ENCODE measurements at places on chromosomes 3 and 15.

GRCh38 chr3:193837347-193837827, 244.4 kb downstream of the OPA1 start:
- no peak for DNase-seq

DNA sequence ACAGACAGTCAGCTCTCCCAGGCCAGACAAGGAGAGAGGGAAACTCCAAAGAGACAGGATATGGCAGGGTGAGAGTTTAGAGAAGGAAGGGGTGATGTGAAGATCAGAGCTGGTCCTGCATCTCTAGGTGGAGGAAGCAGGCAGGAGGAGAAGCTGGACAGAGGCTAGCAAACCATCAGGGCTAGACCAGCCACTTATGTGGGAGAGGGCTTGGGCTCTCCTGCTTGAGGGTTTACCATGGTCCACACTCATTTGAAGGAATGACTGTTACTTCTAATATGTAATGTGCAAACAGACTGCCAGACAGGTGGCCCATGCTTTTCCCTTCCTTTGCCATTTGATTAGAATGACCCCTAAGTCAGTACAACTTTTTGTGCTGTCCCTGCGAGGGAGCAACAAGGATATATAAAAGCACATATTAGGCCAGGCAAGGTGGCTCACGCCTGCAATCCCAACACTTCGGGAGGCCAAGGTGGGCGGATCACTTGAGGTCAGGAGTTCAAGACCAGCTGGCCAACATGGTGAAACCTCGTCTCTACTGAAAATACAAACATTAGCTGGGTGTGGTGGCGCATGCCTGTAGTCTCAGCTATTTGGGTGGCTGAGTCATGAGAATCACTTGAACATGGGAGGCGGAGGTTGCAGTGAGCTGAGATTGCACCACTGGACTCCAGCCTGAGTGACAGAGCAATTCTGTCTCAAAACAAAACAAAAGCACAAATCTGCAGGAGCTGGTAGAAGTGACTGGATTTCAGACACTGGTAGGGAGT, 41.0 kb upstream of the MANF start:
- no peak for DNase-seq

DNA sequence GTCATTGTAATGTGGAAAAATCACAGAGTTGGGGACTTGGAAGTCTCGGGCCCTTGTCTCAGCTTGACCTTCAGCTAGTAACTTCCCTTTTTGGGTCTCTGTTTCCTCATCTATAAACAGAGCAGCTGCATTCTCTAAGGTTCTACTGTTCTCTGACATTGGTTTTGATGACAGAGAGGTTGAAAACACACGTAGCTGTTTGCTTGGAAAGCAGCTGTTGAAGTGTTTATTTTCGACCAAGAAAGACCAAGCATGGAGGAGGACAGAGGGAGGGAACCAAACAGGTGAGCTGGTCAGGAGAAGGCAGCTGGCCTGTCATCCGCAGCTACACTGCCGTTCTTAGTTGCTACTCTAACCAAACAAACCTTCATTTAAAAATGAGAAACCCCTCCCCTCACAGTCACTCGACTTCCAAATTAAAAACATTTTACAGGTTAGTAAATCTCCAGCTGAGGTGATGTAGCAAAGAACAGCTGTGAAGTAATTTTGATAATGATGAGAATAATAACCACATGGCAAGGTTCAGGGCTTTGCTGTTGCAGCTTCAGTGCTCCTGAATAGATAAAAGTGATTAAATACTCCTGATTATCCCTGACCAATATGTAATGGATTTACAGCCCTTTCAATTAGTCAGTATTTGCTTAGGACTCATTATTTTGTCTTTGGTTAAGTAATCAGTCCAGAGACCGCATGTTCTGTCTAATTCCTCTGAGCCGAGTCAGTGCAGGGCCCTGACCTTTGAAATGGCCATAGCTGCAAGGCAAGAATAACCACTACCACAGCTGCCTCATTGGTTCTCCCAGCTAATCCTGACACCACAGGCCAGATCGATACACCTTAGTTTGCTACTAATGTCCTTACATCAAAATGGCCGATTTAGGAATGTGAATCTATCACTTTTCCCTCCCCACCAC, 65.3 kb downstream of the MEIS2 start:
- DNase-seq, result no peak

GRCh38 chr3:63753567-63753966, 65.5 kb upstream of the C3orf49 start:
- DNase-seq, result no peak

DNA sequence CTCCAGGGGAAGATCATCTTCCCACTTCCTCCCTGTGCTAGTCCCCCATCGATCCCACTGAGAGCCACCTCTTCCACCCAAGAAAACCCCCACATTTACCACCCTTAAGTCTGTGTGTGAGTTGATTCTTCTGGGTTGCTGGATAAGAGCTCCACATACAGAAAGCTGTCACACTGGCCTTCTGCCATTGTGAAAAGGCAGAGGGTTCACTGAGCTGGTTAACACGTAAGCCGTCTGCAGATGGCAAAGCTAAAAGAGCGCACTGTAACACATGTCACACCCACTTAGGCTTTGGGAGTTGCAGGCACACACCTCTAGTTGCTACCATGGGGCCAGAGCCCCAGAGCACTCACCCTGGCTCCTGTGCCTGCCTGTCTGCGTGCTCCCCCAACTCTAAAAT, 309.8 kb upstream of the LRRC3B start:
- DNase-seq, result no peak

- DNase-seq, result no peak
These were observed 597.3 kb downstream of the ZIC1 start for GRCh38 chr3:148006508-148006907.

DNA sequence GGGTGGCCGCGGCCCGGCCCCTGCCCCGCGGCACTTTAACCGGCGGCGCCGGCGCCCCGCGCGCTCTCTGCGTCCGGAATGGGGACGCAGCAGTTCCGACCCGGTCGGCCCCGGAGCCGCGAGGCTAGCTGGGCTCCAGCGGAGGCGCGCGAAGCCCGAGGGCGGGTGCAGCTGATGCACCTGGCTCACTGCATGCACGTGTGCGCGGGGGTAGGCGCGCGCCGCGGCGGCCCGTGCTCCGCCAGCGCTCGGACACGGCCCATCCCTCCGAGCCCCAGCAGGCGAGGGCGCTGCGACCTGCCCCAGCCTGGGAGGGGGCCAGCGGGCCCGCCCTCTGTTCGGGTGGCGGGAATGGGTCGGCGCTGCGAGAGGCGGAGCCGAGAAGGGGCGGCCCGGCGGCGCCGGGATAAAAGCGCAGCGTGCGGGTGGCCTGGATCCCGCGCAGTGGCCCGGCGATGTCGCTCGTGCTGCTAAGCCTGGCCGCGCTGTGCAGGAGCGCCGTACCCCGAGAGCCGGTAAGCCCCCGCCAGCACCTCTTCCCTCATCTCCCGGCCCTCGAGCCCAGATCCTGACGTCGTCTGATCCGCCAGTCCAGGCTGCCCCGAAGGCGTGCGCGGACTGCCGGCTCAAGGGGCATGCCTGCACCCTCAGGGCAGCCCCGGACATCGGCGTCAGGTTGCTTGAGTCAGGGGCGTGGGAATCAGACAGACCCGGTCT, at the start of the genes CHDH and IL17RB:
TSS of gene CHDH (minus strand) at position 286 of the 717 bp plus-strand sequence. CDS start 22,411 bp downstream, outside the sequence.
TSS of gene IL17RB (plus strand) at position 435 of the 717 bp plus-strand sequence. CDS start at position 456, 21 bp downstream.
- no peak for DNase-seq

DNA sequence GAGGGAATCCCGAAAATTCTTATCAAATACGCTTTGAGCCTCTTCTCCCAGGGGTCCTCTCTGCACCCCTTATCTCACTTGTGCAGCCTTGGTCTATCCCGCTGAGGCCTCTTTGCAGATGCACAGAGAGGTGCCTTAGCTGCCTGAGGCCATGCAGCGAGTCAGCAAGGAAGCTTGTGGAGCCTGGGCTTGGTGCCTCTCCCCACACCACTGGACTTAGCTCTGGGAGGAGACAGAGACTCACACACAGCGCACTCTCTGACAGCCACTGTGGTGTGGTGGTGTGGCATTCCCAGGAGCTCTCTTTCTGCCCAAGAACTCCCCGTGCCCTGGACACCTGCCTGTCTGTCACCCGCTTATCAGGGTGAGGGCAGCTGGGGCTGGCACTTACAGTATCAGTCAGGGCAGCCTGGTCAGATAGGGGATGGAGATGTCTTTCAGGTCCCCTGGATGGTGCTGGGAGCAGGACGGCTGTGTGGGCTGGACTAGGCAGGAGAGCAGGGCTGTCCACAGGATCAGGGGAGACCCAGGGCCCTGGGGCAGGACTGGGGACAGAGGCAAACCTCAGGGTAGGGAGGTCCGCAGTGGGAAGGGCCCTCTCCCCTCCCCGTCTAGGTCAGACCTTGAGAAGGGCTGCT, 10.2 kb upstream of the LINGO1 start:
- no peak for DNase-seq

Data from activated T-helper 1 cell treated with anti-CD3 and anti-CD28 coated beads, Interleukin-2, amount 50 U/mL, for 16 hours (primary cell).